ENCODE measurements at places on chromosomes 2 and 18.

DNA sequence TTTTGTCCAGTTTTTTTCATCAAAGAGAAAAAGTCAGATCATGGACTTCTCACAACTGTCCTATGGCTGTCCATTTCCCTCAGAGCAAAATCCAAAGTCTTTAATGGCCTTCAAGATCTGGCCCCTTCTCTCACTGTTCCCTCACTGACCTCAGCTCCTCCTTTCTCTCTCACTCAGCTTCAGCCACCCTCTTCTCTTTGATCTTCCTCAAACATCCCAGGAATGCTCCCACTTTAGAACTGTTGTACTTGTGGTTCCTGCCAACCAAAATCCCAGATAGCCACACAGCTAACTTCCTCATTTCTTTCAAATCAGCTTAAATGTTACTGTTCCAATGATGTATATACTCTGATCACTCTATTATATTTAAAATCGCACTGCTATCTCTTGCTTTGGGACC is 82.9 kb downstream of the NUP35 start:
- DNase-seq = no peak

DNA sequence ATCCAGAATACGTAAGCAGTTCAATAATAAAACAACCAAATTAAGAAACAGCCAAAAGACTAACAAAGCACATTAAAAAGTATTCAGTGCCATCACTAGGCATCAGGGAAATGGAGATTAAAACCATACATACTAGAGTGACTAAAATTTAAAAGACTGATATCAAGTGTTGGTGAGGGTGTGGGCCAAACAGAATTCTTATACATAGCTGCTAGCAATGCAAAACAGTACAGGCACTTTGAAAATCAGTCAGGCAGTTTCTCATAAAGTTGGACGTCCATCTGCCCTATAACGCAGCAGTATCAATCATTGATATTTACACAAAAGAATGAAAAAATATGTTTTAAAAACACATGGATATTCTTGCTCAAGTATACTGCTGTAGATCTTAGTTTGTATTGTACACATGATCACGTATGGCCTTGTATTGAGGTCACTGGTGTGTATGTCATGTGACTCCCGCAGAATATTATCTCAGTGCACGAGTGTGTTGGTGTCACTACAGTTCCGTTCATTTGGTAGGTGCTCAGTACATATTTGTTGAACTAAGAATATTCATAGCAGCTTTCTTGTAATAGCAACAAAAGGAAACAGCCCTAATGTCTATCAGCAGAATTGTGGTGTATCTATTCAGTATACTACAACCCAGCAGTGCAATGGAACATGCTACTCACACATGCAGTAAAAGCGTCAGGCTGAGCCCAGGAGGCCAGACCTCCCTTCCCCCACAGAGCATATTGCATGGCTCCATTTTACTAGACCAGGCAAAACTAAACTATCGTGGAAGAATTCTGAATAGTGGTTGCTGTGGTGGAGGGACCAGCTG is 28.6 kb downstream of the ZNF407 start:
- DNase-seq = no peak

DNA sequence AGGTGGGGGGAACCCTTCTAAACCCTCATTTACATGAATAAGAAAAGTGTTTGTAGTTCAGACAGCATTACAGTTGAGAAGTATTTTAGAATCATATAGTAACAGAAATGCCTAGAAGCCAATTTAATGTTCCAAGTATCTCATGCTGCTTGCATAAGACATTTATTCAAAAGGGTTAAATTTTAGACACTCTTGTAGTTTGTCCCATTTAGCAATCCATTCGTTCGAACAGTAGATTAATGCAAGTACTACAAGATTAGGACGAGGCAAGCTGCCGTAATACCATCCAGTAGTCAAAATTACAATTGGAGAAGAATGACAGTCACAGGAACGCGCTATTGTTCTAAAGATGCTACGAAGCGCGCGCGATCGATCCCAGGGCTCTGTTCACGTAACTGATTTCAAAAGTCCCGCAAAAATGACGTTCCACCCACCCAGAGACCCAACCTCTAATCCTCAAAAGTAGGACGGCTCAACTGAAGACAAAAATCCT is 1.2 kb downstream of the TMEM237 start:
- no peak for DNase-seq

- DNase-seq = no peak
These were observed 84.3 kb downstream of the EFEMP1 start for GRCh38 chr2:55839182-55839819.

- no peak for DNase-seq
These were observed 4.3 kb downstream of the AOX1 start for GRCh38 chr2:200590090-200590489.

DNA sequence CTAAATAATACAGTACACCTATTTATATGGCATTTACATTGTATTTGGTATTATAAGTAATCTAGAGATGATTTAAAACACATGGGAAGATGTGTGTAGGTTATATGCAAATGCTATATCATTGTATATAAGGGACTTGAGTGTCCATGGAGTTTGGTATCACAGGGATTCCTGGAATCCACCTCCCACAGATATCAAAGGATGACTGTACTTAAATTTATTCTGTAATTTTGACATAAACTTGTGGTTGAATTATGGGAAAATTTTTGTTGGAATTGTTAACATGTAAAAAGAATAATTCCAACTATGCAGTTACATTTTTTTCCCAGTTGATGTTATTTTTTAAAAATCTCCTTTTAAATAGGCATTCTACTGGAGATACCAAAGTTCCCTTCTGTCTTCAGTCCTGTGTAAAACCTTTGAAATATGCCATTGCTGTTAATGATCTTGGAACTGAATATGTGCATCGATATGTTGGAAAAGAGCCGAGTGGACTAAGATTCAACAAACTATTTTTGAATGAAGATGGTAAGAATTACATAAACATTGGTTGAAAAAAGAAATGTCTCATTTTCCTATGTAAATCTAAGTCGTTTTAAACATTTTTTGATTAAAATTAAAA is 24.1 kb downstream of the GLS start:
- DNase-seq = no peak

- no peak for DNase-seq
These were observed 64.0 kb upstream of the GALNT5 start for GRCh38 chr2:157193461-157193860.

DNA sequence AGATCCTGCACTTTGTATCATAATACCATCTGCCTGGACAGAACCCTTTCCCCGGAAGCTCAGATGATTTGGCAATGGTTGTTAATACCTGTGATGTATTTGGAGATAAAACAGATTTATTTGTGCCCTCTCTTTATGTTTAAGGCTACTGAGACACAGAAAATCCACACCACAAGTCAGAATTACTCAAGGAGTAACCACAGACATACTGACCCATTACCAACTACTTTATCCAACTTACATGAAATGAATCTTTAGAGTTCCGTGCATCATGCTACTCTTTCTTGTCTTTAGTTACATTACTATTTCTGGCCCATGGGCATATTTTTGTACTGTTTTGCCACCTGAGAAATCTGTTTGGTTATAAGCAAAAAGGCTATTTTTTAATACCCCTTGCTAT is 384.0 kb downstream of the STK39 start:
- DNase-seq = no peak

- no peak for DNase-seq
These were observed 13.2 kb downstream of the MEMO1 start for GRCh38 chr2:31997653-31998052.
